Activated CD8-positive, alpha-beta memory T cell treated with anti-CD3 and anti-CD28 coated beads, Interleukin-2, amount 50 U/mL, for 48 hours (primary cell): ENCODE measurements at places on chromosomes 4 and X.
A peak's percentile ranks its signal among the peaks of the same experiment; 100 is the strongest.

DNA sequence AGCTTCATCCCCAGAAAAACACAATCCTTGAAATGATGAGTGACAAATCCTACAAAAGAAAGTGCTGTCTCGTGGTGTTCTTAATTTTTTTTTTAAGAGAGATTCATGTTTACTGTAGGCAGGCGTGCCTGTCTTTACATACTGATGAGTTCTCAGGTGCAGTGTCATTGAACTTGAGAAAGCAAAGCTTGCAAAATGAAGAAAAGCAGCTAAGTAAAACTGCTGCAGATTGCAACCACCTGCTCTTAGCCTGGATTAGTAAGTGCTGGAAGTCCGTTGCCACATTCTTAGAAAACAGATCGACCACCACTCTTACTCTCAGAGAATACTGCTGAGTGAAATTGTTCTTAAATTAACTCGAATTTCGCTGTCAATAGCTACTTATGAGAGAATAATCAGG, 854.6 kb downstream of the TRIML1 start:
- no peak for DNase-seq

DNA sequence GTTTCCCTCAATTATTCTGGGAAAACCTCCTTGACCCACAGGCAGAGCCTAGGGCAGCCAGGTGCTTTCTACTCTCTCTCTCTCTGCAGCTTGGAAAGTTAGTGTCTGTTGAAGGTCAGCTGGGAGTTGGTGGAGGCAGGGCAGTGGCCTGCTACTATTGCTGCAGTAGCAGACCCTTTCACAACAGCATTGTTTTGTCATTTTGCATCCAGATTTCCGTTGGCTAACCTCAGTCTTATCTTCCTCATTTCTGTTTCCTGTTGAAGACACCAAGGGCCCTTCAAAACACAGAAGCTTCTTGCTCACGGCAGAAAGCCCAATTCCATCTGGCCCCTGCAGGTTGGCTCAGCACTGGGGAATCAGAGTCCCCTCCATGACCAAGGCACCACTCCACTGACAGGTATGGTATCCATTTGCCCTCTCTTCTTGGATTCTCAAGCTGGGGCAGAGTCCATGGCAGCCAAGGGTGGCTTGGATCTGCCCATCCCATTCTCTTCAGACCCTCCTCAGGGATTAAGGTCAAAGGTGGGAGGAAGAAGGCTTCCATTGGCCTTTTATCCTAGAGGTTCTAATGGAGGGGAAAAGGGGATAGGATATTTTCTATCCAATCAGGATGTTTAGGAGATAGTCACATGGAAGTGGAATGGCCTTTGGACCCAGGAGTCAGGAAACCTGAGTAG, 24.6 kb downstream of the VSIG4 start:
- DNase-seq = no peak

- DNase-seq = no peak
Measured at GRCh38 chr4:137069473-137069872, 462.8 kb downstream of the PCDH18 start.

DNA sequence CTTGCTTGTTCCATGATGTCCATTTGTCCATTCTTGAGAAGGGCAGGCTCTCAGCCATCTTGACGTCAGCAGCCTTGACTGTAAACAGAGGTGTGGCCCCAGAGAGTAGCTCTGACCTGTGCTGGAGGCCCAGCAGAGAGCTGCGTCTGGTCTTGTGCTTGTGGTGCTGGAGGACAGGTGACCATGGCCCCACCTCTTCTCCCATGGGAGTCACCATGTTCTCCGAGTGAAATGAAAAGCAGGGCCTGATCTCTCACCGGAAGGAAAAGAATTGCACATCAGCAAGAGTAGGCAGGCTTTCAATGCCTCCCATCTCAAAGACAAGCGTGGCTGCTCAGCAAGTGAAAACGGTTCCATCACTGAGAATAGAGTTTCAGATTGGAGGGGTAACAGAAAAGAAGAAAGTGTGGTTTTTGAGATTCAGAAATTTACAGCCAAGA, 11.5 kb downstream of the PARM1 start:
- no peak for DNase-seq

DNA sequence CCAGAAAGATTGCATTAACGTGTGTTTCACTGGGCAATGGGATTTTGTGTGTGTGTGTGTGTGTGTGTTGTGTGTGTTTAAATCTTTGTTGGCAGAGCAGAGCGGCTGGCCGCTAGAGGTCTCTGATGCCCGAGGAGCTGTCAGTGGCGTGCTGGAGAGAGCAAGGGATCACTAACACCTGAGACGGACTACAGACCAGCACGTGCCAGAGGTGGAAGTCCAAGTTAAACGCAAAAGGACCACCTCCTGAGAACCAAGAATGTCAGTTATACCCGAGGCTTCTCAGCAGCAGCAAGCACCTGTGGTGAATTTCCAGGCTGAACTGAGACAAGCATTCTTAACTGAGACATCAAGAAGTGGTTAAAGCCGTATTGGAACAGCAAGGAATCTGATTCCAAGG, 9.0 kb upstream of the SLC25A14 start:
- peak; percentile 61 for DNase-seq

GRCh38 chr4:169846396-169846795, 88.7 kb upstream of the HPF1 start:
- DNase-seq = no peak

DNA sequence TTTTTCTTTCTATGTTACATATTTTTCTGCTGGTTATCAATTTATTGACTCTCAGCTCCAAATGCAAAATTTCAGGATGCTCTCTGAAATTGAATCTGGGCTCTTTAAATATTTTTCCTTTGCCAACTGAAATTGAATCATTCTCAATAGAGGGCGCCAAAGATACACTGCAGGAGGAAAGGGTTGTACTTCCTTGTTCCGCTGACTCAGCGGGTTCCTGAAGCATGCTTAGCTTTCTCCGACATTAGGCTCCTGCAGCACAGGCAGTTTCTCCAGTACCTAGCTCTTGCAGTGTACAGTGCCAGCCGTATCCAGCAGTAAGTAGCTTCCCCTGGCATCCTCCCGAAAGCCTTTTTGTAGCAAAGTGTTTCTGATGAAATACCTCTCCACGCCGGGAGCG, 28.8 kb upstream of the CFAP47 start:
- DNase-seq = no peak

DNA sequence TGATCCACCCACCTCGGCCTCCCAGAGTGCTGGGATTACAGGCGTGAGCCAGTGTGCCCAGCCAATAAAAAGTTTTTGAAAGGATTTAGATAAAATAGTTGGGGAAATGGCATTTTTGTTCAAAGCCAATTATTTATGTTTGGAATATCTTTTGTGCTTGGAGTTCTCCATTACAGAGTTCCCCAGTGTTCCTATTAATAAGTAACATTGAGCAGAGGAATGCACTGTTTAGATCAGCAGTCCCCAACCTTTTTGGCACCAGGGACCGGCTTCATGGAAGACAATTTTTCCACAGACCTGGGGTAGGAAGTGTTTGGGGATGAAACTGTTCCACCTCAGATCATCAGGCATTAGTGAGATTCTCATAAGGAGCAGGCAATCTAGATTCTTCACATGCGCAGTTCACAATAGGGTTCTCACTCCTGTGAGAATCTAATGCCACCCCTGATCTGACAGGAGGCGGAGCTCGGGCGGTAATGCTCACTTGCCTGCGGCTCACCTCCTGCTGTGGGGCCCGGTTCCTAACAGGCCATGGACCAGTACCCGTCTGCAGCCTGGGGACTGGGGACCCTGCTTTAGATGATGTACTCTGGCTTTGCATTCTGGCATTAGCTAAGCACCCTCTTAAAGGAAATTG, 8.3 kb downstream of the PKD2 start:
- DNase-seq = no peak

- DNase-seq = no peak
Measured at GRCh38 chr4:139511320-139511719, 44.7 kb downstream of the SETD7 start.

DNA sequence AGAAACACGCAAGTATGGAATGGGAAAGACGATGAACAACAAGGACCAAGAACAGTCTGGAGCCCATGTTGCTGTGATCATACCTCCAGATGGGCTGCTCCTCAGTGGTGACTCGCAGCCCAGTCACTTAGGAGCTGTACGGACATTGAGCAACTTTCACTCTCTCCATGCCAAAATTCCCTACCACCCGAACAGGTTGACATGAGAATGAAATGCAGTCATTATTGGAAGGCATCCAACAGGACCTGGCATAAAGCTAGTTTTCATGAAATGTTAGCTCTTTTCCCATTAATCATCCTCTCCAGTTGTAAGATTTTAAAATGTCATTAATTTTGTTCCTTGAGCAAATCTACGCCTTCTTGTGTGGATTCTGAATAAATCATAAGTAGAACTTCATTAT, 82.7 kb upstream of the GPM6B start:
- no peak for DNase-seq

DNA sequence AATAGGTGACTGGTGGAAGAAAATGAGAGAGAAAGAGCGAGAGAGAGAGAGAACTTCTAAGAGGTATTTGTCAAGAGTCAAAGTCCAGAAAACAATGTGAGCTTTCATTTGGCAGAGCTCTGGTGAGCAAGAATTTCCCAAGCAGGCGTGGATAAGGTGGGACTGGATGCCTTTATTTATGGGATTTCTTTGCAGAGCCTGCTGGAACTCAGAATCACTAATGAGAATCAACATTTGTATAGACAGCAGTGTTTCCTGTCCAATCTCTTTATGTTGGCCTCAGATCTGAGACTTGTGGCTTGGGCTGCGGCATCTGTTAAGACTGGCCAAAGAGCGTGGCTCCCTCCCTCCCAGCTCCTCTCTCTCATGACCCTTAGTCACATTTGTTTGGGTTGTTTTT, 67.9 kb upstream of the TBL1X start:
- DNase-seq = no peak

DNA sequence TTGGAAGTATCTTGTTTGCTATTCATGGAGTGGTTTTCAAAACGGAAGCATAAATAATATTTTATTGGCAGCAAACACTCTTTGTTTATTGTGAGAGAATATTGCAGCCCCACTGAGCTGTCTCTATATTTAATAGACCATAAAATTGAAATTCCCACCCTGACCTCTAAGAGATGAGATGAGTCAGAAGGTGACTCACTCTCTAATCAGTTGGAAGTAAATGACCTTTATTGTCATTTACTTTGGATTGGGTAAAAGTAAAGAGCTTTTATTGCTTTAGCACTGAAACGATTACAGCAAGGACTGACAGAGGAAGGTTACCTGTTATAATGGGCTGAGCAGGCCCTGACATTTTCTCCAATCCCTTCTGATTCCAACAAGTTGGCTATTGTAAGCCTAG, 55.0 kb downstream of the SYTL5 start:
- DNase-seq = no peak

GRCh38 chr4:8703401-8703696, 110.8 kb downstream of the CPZ start:
- DNase-seq = no peak

- DNase-seq = no peak
Measured at GRCh38 chrX:129649268-129650182, 5.2 kb downstream of the APLN start.

- DNase-seq = no peak
Measured at GRCh38 chrX:115940348-115940747, 230.2 kb upstream of the AGTR2 start.

DNA sequence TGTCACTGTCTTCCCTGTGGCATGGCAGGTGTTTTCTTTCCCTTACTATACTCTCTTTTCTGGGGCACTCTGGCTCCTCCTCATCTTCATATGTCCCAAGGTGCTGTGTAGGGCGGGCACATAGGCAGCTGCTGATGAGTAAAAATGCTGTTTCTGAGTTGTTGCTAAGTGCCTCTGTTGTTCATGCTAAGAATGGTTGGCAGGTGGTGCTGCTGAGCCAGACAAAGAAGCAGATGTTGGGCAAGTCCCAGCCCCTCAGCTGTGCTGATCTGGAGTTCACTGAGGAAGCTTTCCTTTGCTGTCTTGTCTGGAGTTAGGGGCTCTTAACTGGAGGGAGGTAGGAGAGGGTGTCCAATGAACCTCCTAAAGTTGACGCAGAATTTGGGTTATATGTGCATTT, 40.6 kb downstream of the HADH start:
- peak; percentile 68 for DNase-seq

DNA sequence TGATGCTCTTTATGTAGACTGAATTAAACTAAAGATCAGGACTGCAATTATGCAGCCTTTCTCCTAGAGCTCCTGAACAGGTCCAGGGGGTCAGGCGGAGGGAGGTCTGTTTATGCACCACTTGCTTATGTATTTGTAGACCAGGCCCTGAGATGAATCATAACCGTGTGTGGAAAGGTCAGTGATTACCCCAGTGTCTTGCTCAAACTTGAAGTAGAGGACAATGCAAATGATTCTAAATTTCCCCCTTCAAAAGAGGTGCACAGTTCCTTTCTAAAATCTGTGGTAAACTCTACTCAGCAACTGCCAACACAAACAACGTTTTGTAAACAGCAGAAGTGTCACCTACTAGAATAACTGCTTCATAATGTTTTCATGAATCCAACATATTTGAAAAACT, 13.0 kb upstream of the TBC1D9 start:
- DNase-seq = no peak

GRCh38 chr4:55008166-55009056, 117.0 kb downstream of the KDR start:
- DNase-seq = no peak

DNA sequence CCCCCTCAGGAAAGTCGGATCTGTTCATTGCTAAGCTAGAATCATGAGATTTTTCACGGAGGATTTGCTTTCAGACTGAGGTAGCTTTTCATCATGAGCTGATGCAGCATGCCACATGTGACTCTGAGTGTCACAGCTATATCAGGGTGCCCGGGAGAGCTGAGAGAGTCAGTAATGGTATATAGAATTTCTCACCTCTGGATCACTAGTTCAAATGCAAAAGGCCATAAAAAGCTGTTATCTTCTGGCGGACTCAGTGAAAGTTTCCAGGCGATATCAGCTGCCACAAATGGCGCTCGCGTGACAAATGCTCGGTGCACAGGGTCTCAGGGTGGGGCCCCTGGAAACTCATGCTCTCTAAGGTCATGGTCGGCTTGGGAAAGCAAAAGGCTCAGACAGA, 150.1 kb downstream of the DHX15 start:
- DNase-seq = no peak

DNA sequence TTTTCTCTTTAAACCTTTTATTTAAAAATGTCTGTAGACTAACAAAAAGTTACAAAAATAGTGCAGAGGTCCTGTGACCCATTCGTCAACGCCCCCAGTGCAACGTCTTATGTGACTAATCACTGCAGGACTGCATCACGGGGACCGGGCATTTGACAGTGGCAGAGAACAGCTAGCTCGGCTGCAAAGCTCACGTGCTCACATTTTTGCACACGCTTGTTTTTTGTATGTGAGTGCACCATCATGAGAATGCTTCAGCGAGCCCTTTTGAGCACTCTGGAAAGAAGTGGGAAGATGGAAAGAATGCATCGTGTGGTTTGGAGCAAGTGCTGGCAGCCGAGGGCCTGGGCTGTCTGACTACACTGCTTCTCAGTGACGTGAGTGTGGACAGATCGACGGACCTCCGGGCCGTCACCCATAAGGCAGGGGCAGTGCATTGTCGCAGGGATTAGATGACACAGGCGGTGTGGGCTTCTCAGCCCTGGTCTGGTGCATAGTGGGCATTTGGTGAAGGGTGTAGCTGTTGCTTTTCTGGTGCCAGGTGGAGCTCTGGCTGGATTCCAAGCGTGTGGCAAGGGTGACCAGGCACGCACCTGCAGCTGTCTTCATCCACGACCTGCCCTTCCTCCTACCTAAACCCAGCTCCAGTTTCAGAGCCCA, 17.7 kb downstream of the SPON2 start:
- no peak for DNase-seq
